ENCODE measurements at places on chromosomes 2 and 18.

DNA sequence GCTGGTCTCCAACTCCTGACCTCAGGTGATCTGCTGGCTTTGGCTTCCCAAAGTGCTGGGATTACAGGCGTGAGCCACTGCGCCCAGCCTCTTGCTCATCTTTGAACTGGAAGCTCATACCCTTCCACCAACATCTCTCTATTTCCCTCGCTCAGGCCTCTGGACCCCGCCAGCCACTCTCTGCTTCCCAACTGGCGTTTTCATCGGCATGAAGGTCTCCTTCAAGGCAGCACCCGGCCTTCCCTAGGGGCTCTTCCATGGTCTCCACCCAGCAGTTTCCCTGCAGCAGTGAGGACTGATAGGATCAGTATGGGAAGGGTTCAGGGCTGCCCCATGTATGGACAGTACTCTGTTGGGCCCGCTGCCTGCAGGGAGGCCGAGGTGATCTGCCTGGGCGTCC is 65.8 kb upstream of the HS6ST1 start:
- DNase-seq, result no peak

GRCh38 chr2:195404651-195405050 is 252.4 kb upstream of the SLC39A10 start:
- DNase-seq, result no peak

DNA sequence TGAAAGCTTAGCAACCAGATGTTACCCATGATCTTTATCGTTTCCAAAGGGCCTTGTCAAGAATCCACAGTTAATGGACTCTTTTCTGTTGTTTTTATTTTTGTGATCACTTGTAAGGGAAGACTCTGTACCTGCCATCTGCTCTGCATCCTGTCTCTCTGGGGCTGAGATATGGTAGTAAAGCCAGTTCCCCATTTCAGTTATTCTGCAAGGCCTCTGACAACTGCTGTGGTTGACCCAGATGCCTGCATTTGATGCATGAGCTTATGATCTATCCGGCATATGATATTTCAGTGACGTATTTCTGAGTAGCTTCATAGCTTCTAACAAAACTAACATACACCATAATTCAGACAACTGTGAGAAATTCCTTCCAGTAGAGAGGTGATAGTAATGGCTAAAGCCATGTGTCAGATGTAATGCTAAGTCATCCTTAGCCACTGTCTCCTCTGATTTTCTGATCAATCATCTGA is 105.1 kb downstream of the TPO start:
- DNase-seq, result no peak

GRCh38 chr2:219087848-219088247 is 27.1 kb upstream of the IHH start:
- no peak for DNase-seq

DNA sequence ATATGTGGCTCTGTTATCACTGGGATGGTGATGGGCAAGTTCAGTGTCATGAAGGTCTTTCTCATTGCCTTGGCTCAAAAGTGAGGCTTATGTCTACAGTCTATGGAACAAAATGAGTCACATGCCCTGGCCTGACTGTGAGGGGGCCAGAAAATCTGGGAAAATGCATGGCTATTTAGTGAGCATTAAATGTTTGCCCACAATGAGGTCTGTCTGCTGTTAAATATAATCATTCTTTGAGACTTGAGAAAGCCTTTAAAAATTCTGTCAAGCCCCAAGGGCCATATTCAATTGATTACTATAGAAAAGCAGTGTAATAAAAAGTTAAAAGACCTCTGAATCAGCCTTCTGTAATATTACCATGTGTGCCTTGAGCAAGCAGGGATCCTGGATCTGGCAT is 5.5 kb upstream of the RNF144A start:
- DNase-seq, result no peak

- no peak for DNase-seq
Observed at GRCh38 chr18:38494065-38494464, 928.5 kb upstream of the CELF4 start.

Data from stimulated activated CD8-positive, alpha-beta memory T cell treated with anti-CD3 and anti-CD28 coated beads, Interleukin-7, amount 100 ng/mL, for 48 hours (primary cell).